ENCODE measurements at places on chromosomes 4 and X.

- no peak for DNase-seq
Observed at GRCh38 chr4:159103384-159103990, 608 bp downstream of the RAPGEF2 start.

DNA sequence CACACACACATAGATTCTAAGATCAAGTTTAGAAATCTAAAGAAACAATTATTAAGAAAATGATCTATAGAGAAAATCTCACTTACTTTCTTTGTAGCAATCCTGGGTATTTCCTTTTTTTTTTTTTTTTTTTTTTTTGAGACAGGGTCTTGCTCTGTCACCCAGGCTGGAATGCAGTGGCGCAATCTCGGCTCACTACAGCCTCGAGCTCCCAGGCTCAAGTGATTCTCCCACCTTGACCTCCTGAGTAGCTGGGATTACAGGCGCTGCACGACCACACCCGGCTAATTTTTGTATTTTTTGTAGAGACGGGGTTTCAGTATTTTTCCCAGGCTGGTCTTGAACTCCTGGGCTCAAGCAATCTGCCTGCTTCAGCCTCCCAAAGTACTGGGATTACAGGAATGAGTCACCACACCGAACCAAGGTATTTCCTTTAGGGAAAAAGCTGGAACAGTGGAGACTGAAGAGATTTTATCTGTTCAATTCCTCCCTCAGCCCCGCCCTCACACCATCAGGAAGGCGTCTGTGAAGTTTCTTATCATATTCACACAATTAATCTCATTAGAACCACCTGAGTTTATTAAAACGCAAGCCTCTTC, at the start of gene TRIML2:
Gene TRIML2, minus strand, starts transcription at position 447 of the 599 bp plus-strand sequence. CDS start 4,235 bp downstream, outside the sequence.
- no peak for DNase-seq

GRCh38 chr4:100257567-100257966, 67.3 kb upstream of the DDIT4L start:
- no peak for DNase-seq

DNA sequence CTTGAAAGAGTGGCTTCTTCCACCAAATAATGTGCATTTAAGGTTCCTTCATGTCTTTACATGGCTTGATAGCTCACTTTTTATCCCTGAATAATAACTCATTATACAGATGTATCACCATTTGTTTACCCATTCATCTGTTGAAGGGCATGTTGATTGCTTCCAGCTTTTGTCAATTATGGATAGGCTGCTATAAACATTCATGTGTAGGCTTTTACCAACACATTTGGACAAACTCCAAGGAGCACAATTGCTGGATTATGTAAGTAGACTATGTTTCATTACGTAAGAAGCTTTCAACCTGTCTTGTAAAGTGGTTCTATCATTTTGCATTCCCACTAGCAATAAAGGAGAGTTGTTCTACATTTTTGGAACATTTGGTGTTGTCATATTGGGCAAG, 2637.0 kb downstream of the PCDH7 start:
- DNase-seq, result no peak

- DNase-seq, result no peak
Observed at GRCh38 chr4:152166567-152166966, 369.3 kb downstream of the FBXW7 start.

- DNase-seq, result no peak
Observed at GRCh38 chrX:725971-726370, 95.4 kb downstream of the SHOX start.

DNA sequence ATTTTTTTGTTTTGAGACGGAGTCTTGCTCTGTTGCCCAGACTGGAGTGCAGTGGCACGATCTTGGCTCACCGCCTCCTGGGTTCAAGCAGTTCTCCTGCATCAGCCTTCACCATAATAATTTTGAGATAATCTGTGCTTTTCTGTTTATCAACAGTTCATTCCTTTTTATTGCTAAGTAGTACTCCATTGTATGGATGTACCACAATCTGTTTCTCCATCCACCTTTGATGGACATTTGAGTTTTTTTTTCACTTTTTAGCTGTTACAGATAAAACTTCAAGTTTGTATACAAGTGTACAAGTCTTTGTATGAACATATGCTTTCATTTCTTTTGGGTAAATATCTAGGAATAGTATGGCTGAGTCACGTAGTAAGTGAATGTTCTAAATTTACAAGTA, 9.0 kb downstream of the FUNDC2 start:
- DNase-seq, result no peak

GRCh38 chr4:189121336-189121735, 819.3 kb upstream of the FRG1 start:
- DNase-seq, result no peak

Measured in stimulated activated CD4-positive, alpha-beta T cell treated with anti-CD3 and anti-CD28 coated beads, Interleukin-1b, Interleukin-23, amount 100 ng/mL, for 24 hours (primary cell).